AG04450 (cell line): ENCODE measurements at places on chromosomes 5 and 9.

DNA sequence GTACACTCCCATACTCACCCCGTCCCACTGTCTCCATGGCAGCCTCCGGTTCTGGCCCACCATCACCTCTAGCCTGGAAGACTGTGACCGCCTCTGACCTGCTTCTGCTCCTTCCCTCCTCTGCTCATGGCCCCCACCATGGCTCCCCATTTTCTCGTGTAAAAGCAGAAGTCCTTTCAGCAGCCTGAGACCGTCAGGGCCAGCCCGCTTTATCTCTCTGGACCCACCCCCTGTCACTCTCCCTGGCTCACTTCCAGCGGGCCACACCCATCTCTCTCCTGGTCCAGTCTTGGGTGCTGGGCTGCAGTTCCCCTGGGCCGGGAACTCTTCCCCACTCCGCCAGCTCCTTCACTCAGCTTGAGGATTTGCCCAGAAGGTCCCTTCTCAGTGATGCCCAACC, 96.0 kb upstream of the RUFY1 start:
- no peak for DNase-seq

DNA sequence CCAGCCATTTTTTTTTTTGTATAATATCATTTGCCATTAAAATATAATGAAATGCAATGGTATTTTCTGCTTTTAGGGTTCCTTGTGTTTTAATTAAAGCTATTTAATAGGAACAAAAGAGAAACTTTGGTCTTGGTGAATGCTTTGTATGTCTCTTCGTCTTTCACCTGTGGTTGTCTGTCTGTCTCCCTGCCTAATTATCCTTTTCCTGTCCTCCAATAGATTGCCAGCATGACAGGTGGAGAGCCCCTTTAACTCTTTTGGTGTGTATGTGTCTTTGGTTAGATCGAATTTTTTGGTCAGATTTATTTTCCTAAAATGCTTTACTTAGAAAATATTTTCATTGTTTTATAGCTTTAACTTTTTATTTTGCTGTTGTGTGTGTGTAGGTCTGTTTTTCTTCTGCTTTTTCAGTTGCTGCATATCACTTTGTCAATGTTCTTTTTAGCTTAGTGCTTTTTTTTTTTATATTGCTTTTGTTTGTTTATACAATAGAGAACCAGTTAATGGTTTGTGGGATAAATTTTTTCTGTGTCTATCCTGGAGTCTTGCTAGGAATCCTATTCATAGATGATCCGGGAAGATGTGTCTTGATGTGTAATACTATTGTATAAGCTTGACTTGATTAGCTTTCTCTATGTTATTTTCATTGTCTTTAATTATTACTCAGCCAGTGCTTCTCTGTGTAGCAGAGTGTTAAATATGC, 8.6 kb downstream of the CHMP5 start:
- no peak for DNase-seq

GRCh38 chr5:2538169-2538568, 213.3 kb downstream of the IRX2 start:
- DNase-seq: no peak

- DNase-seq: no peak
Measured at GRCh38 chr9:120531683-120532300, 48.2 kb downstream of the CDK5RAP2 start.

DNA sequence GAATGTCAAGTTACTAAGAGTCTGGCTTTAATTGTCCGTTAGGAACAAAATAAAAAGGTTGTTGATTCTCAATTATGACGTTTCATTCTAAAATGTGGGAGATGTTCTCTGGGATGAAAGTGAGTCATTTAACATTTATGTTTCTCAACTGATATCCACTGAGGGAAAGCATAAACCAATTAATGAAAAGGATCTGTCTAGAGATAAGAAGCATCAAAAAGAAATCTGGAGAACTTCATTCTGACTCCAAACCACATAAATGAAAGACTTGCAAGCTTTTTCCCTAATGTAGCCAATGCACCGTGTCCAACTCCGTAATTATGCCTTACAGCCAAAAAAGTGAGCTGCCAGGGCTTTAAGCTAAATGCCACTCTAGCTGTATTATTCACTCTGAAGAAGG, 654.2 kb downstream of the TLE1 start:
- no peak for DNase-seq

GRCh38 chr5:168171901-168172759, 119.3 kb upstream of the WWC1 start:
- no peak for DNase-seq

DNA sequence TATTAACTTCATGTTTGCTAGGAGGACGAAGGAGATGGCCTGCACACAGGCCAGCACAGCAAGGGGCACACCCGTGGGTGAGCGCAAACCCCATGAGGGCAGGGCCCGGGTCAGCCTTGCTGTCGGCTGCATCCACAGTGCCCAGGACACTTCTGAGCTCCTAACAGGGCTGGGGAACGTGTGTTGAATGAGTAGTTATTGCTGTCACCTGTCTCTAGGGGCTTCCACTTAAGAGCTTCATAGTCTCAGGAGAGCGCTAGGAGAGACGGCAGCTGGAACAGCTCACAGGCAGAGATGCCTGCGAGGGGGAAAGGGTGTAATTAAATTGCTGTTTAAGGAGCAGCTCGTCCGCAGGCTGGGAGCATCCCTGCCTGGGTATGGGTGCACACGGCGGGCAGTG, 91.4 kb upstream of the NEURL1B start:
- no peak for DNase-seq

DNA sequence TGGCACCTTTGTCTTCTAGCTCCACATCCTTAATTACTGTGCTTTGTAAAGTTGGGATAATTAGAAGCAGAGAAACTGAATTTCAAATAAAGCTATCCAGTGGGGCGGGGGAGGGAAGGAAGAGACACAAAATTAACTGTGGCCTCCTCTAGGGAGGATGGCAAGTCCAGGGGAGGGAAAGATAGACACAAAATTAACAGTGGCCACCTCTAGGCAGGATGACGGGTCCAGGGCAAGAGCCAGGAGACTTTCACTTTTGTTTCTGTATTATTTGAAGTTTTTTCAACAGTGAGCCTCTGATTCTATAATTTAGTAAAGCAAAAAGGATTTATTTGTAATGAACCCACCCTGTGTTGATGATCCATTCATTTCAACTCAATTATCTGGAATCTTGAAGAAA, 335.9 kb downstream of the MSX2 start:
- DNase-seq: no peak

- no peak for DNase-seq
Measured at GRCh38 chr5:9474219-9475002, 71.5 kb downstream of the SEMA5A start.

DNA sequence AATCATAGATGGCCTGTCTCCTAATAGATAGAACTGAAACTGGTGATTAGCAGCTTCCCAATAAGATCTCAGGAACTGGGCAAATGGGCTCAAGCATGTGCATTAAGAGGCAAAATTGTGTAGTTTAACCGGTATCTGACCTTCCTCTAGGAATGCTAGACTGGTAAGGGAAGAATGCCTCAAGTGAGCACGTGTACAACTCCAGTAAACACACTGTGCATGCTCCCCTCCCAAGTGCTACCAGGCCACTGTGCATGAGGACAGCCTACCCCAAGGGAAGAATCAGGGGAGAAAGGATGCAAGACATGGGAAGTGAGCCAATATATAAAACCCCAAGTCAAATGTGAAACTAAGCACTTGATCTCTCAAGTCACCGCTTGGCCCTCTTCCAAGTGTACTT, 1157.4 kb upstream of the CDH18 start:
- DNase-seq: no peak

DNA sequence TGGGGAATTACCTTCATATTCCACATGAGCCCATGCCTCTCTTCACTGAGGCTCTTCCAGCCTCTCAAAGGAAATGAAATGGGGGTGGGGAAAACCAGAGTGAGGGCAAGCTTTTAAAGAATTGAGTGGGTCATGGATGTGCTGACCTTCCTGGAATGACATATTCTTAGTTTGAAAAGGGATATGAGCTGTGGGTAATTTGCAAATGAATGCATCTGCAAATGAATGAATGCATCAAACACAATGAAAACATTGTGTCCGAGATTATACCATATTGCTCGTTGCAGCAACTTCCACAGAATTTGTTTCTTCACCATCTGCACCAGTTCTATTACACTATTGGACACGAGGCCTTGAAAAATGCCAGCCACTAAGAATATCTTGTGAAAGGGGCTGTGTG, 198.6 kb upstream of the CDH6 start:
- DNase-seq: no peak

GRCh38 chr9:2284770-2285169, 269.6 kb downstream of the SMARCA2 start:
- no peak for DNase-seq

GRCh38 chr9:114696814-114697544, 15.0 kb upstream of the TEX48 start:
- DNase-seq: no peak

DNA sequence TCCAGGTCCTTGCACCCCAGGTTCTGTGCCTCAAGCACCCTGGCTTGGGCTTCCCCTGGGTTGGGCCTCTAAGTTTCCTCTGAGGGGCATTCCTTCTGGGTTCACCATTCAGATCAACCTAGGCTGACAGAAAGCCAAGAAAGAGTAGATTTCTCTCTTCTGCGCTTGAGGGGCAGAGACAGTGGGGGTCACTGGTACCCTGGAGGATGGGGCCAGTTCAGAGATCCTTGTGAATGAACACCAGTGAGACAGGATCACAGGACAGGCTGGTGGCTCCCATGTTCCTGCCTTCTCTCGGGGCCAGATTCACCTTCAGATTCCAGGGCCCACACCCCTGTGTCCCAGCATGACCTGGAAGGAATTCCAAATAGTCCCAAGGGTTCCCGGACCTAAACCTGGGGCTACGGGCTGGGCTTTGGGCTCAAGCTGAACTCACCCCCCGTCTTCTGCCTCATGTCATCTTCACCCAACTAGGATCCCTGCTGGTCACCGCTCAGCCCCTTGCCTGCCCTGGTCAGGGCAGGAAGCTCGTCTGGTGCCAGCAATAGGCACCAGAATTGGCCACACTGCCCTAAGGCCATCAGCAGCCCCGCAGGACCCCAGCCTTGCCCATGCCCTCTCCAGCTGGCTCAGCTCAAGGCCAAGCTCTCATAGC, 91.8 kb upstream of the MVB12B start:
- DNase-seq: no peak

DNA sequence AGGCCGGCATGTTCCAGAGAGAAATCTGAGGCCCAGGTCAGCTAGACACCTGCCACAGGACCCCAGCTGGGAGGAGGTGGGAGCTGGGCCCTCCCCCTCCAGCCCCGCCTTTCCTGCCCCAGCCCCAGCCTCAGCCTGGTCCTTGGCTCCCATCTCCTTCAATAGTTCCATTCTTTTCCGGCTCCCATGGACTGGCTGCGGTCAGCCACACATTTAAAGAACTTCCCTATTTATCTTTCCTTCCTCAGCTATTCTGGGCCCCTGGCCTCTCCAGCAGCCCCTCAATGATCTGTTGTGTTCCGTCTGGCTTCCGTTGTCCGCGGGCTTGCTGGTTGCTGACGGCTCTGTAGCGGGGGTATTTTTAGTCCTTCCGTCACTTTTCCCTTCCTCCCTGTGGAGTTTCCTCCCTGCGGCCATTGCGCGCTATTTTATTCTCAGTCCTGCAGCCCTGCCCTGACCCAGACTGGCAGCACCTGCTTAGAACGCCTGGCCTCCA, 73.8 kb downstream of the AMBP start:
- no peak for DNase-seq

GRCh38 chr5:4531756-4532704, 608.1 kb upstream of the ADAMTS16 start:
- DNase-seq: no peak
